ENCODE measurements at places on chromosomes 13 and 19. TPM values are rescaled to one million over a fixed set of nuclear protein-coding genes. Genes with fewer than 3 reads are reported as not detected.

The SULT2A1 gene
- total RNA-seq = not detected

The FAM124A gene
- 3.7 TPM for total RNA-seq

GRCh38 chr19:19170053-19170872 is at the start of gene MEF2B:
MEF2B (minus strand) TSS chr19:19170263; CDS start chr19:19150735, 19,528 bp downstream.
- no peaks in the 10 kb centered on the region for H3K36me3 ChIP-seq
- peaks cover 10% of the 10 kb centered on the region for H3K27me3 ChIP-seq
- DNase-seq = peak; percentile 89
- peaks cover 8% of the 10 kb centered on the region for H3K4me1 ChIP-seq

GRCh38 chr19:41445575-41445974 is 2.6 kb downstream of the ERICH4 start:
- DNase-seq = no peak
- no peaks in the 10 kb centered on the region for H3K36me3 ChIP-seq
- H3K27ac ChIP-seq = no peak overlapping the region
- H3K4me3 ChIP-seq = no peak overlapping the region
- H3K4me1 ChIP-seq = no peaks in the 10 kb centered on the region
- peaks cover 15% of the 10 kb centered on the region for H3K27me3 ChIP-seq

DNA sequence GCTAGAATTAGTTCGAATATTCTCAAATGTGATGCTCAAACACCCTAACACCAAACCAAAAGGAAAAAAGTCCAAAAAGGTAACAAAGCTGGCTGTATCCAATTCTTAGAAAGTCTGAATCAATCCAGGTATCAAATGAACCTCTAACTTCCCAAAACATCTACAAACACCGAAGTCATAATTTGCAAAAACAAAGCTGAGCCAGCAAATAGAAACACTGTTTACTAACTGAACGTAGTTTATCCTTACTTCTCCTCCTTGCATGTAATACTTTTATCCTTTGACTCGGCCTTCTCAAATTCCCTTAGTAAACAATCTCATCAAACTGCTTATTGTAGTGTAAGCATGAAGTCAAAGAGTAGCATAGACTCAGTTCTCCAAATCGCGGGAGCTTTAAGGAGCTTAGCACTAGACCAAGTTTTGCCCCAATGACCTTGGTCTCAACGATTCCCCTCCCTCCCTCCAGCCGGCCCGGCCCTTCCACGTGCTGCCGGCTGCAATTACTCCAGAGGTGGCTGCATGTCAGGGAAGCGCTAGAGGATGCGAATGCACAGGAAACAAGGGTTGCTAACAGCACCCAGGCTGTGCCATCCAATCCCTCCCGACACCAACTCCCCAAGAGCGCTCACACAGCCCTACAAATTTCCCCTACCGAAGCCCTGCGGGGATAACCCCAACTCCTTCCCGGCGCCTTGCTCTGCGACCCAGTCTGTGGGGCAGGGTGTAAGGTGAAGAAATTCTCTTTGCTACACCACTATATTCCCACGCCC is 693 bp downstream of the XPO4 start:
- H3K36me3 ChIP-seq = no peaks in the 10 kb centered on the region
- H3K4me3 ChIP-seq = peak overlapping the region; percentile 97
- peak overlapping the region; percentile 59 for H3K27ac ChIP-seq
- H3K4me1 ChIP-seq = peaks cover 3% of the 10 kb centered on the region

The ASF1B gene
- total RNA-seq = 2.3 TPM

DNA sequence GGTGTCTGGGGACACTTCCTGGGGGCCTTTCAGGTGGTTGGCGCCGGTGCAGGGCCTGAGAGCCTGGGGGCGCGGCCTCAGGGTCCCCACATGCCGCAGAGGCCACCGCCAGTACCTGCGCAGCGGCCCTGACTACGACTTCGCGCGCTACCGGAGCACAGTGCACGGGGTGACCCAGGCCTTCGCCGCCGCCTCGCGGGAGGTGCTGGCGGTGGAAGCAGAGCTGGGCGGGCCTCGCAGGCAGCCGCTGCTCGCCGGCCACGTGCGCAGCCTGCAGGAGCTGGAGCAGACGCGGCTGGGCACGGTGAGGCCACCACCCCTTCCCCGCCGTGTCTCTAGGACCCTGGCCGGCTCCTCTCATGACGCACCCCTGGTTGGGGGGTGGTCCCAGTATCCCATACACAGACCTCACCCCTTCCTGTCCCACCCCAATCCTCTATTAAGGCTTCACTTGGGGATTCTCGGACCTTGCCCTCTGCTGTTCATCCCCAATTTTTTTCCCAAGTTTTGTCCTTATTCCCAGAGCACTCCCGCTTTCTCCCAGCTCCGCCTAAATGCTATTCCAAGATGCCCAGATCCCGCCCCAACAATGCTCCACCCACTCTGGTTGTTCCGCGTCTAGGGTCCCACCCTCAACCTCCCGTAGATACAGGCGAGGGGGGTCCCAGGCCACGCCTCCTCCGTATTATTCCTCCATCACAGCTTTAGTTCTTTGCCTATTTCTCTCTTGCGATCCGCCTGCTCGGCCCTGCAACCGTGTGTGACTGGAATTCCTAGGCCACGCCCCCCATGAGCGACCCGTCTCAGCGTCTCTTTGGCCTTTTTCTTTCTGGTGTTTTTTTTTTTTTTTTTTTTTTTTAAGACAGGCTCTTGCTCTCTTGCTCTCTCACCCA is 1.0 kb downstream of the REX1BD start:
- H3K36me3 ChIP-seq = no peaks in the 10 kb centered on the region
- H3K4me3 ChIP-seq = peak overlapping the region; percentile 96
- H3K27ac ChIP-seq = peak overlapping the region; percentile 93

The ZNF45 gene
- 12.1 TPM for total RNA-seq

The SPACA4 gene
- total RNA-seq = not detected

The INAFM1 gene
- total RNA-seq = 65.0 TPM

- no peaks in the 10 kb centered on the region for H3K27me3 ChIP-seq
- H3K36me3 ChIP-seq = no peaks in the 10 kb centered on the region
- no peak for DNase-seq
- no peak overlapping the region for H3K4me3 ChIP-seq
- H3K27ac ChIP-seq = no peak overlapping the region
Observed at GRCh38 chr13:73286942-73287620, 228.3 kb downstream of the KLF5 start.

The VSTM2B gene
- total RNA-seq = 16.6 TPM

The CDX2 gene
- 1.1 TPM for total RNA-seq

DNA sequence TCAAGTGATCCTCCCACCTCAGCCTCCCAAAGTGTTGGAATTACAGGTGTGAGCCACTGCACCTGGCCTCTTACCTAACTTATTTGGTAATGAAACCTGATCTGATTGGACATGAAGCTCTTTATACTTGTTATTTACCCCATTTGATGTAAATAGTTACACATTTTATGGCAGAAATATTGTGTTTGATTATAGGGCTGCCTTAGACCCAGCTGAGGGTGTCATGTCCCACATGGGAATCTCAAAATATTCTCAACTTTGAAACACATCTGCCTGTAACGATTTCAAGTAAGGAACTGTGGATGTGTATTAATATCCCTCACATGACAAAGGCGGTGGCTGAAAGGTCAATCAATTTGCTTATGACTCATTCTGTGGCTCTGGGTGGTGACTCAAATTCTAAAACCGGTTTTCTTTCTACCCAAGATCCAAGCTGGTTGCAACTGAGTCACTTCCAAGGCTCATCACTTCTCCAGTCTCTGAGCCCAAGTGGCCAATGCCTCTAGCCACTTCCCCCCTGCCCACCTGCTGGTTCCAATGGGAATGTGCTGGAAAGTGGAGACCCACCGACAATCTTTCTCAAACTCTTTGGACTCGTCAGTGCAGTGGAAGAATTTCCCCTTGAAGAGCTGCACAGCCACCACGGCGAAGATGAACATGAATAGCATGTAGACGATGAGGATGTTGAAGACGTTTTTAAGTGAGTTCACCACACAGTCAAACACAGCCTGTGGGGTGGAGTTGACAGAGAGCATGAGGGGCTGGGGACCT is 110.9 kb downstream of the IER2 start:
- no peak for DNase-seq
- H3K27me3 ChIP-seq = peaks cover 17% of the 10 kb centered on the region
- H3K4me1 ChIP-seq = no peaks in the 10 kb centered on the region
- H3K27ac ChIP-seq = no peak overlapping the region
- H3K36me3 ChIP-seq = peaks cover 11% of the 10 kb centered on the region
- no peak overlapping the region for H3K4me3 ChIP-seq

- peak within 1 kb of the TSS; percentile 88 for H3K27ac ChIP-seq
- peaks cover 21% of the 10 kb centered on the region for H3K4me1 ChIP-seq
- peak; percentile 100 for DNase-seq
- no peaks in the 10 kb centered on the region for H3K36me3 ChIP-seq
Observed at GRCh38 chr19:44845612-44846454, at the start of gene NECTIN2. NECTIN2 (plus strand) TSS chr19:44846297; CDS start chr19:44846526, 229 bp downstream.

GRCh38 chr19:50899569-50899968 is 11.6 kb downstream of the KLK4 start:
- DNase-seq = no peak
- no peak overlapping the region for H3K27ac ChIP-seq
- H3K27me3 ChIP-seq = peaks cover 5% of the 10 kb centered on the region
- no peak overlapping the region for H3K4me3 ChIP-seq
- H3K4me1 ChIP-seq = no peaks in the 10 kb centered on the region

GRCh38 chr19:825897-826644 is 1.6 kb upstream of the AZU1 start:
- H3K27me3 ChIP-seq = peaks cover 4% of the 10 kb centered on the region
- DNase-seq = no peak
- no peak overlapping the region for H3K27ac ChIP-seq
- H3K4me3 ChIP-seq = no peak overlapping the region

The C2CD4C gene
- 9.6 TPM for total RNA-seq

The HSPB6 gene
- total RNA-seq = 0.49 TPM

GRCh38 chr13:106569233-106570095 is 1.5 kb upstream of the ARGLU1 start:
- no peak overlapping the region for H3K27ac ChIP-seq
- no peak overlapping the region for H3K4me3 ChIP-seq
- H3K27me3 ChIP-seq = peaks cover 1% of the 10 kb centered on the region
- H3K4me1 ChIP-seq = peaks cover 23% of the 10 kb centered on the region
- DNase-seq = no peak

- no peak overlapping the region for H3K4me3 ChIP-seq
- H3K27me3 ChIP-seq = peaks cover 2% of the 10 kb centered on the region
- H3K36me3 ChIP-seq = no peaks in the 10 kb centered on the region
- DNase-seq = no peak
Observed at GRCh38 chr13:26660766-26661165, 99.8 kb downstream of the GPR12 start.

DNA sequence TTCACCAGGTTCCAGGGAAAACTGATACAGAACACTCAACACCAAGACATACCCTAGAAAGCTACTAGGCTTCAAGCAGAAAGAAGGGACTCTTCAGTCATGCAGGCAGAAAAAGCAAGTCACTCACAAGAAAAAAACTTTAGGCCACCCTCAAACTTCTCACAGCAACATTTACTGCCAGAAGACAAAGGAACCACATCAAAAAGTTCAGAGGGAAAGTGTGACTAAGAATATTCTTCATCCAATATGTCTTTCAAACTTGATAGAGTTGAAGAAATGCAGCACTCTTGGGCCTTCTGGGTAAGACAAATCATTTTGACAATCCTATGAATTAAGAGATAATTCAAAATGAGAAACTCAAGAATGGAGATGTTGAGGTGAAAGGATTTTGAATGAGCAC is 7.7 kb downstream of the DZIP1 start:
- H3K4me1 ChIP-seq = peaks cover 8% of the 10 kb centered on the region
- no peak for DNase-seq
- peaks cover 7% of the 10 kb centered on the region for H3K36me3 ChIP-seq
- H3K27ac ChIP-seq = no peak overlapping the region
- peaks cover 4% of the 10 kb centered on the region for H3K27me3 ChIP-seq

The IGLON5 gene
- 59.9 TPM for total RNA-seq

DNA sequence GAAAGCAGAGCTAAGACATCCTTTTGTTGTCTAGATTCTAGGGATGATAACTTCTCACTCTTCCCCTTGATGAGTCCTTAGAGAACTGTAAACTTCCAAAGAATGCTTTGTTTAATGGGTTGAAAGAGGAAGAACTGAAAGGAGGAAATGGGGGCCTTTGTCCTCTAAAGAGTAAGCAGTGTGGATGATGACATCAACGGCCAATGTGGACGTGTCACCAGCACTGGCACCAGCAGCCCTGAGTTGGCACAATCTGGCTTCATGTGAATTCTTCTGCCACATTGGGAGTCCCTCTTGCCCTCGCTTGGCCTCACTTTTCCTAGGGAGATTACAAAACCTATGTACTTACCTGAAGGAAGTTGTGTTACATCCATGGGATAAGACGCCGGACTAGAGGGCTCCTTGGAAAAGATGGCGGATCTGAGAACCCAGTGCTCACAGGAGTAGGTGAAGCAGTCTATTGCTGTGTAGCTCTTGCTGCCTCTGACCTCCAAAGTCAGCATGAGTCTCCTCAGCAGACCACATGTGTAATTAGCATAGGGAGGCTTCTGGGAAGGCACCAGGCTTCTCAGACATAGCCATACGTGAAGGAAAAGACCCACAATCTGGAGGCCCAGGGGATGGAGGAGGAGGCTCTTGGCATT is 62.8 kb downstream of the RGCC start:
- H3K27me3 ChIP-seq = peaks cover 5% of the 10 kb centered on the region
- H3K36me3 ChIP-seq = peaks cover 12% of the 10 kb centered on the region
- DNase-seq = no peak
- no peaks in the 10 kb centered on the region for H3K4me1 ChIP-seq
- H3K27ac ChIP-seq = no peak overlapping the region

GRCh38 chr13:57128909-57129308 is 11.8 kb upstream of the PRR20A start:
- no peak for DNase-seq
- H3K27me3 ChIP-seq = no peaks in the 10 kb centered on the region
- no peak overlapping the region for H3K4me3 ChIP-seq

DNA sequence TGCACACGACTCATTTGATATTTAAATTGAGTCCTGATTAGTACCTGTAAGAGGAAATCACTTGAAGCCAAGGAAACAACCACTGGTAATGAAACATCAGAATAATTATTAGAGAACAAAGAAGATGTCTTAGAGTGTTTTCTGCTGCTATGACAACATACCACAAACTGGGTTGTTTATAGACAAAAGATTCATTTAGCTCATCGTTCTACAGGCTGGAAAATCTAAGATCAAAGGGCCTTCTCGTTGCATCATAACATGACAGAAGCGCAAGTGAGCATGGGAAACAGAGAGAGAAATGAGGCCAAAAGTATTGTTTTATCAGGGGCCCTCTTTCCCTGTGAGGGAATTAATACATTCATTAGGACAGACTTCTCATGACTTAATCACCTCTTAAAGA is 1024.0 kb upstream of the PCDH9 start:
- H3K36me3 ChIP-seq = no peaks in the 10 kb centered on the region
- H3K27ac ChIP-seq = no peak overlapping the region
- no peak overlapping the region for H3K4me3 ChIP-seq
- no peak for DNase-seq
- no peaks in the 10 kb centered on the region for H3K27me3 ChIP-seq
- peaks cover 6% of the 10 kb centered on the region for H3K4me1 ChIP-seq

DNA sequence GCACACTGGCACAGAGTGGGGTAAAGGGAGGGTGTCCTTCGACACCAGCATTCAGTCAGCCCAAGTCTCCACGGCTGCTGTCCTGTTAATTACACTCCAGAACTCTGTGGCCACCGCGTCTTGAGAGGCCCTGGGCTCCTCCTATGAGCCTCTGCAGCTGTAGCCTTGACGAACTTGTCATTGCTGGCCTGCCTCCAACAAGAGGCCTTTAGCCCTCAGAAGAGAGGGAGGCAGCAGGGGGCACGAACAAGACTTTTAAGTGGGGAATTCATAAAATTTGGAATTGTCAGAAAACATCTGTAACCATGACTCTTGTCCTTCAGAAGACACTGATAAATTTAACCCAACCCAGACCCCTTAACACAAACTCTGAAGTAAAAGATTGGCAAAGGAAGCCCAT is 241.9 kb downstream of the UQCRFS1 start:
- no peak overlapping the region for H3K27ac ChIP-seq
- no peak for DNase-seq
- no peaks in the 10 kb centered on the region for H3K36me3 ChIP-seq
- no peak overlapping the region for H3K4me3 ChIP-seq

The C13orf46 gene
- 0.71 TPM for total RNA-seq
